ENCODE measurements at places on chromosomes 4 and X.

- DNase-seq: no peak
Observed at GRCh38 chr4:3598695-3599227, 66.5 kb upstream of the LRPAP1 start.

GRCh38 chr4:136227315-136227714, 1305.0 kb downstream of the PCDH18 start:
- DNase-seq: no peak

GRCh38 chrX:39396358-39396995, 595.2 kb downstream of the MID1IP1 start:
- DNase-seq: no peak

DNA sequence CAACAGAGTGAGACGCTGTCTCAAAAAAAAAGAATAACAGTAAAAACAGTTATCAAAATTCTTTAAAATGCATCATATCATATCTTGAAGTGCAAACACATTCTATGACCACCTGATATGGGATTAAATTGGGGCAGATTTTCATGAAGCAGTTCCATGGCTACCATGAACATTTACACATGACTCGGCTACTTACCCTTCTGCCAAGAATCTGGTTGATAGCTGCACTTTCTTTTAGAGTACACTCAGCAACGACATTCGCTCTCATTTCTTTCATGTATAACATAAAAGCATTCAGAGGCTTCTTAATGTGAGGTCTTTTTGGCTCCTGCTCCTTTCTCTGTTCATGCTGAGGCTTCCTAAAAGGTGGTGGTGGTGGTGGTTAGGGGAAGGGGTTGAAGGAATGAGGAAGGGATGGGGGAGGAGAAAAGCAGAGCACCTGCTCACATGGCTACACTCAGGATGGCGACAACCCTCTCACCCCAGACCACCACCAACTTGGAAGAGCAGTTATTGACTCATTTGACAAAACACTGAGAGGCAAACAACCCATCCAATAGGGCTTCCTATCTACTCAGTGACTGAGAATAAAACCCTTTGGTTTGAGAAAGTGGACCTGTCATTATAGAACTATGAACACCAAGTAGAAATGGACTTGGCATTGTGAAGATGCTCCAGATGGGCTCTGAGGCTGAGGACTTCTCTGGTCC, 88.5 kb downstream of the HADH start:
- DNase-seq: no peak

DNA sequence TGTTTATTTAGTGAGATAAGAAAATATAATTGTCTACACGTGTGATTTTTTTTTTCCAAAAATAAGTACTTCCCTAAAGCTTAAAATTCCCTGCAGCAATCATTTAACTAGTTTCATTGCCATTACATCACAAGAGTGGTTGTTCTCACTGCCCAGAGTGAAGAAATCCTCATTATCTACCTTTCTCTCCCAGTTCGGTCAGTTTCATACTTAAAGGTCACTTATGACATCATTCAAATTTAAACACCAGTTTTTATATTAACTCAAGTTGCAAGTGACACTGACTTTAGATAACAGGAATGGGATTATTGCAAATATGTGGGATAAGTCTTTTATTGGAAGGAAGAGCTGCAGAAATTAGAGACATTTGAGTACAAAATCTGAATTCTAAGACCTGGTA, 1699.8 kb upstream of the IGFBP7 start:
- no peak for DNase-seq

GRCh38 chrX:40943093-40943641, 142.1 kb upstream of the USP9X start:
- no peak for DNase-seq

- DNase-seq: no peak
Observed at GRCh38 chr4:3310301-3311094, 17.7 kb downstream of the RGS12 start.

- DNase-seq: no peak
Observed at GRCh38 chrX:115183980-115184379, 5.2 kb upstream of the RBMXL3 start.

GRCh38 chr4:71360844-71361243, 22.0 kb downstream of the SLC4A4 start:
- DNase-seq: no peak

GRCh38 chrX:119655125-119655524, 37.8 kb downstream of the SEPTIN6 start:
- peak; percentile 14 for DNase-seq

DNA sequence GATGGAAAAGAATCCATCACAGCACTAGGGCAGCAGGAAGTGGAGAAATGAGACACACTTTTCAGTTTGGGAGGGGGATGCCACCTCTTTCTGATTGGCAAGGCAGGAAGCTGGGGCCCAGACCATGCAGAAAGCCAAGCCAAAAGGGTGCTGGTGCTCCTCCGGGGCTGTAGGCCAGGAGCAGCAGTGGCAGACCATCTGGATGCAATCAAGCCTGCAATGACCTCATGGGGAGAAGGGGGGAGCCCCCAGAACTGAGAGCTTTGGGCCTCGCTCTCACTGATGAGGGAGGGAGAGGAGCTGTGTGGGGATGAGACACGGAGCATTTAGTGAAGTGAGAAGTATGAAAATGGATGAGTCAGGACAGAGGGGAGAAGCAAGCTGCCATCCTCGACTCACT, 141.3 kb upstream of the NALF2 start:
- DNase-seq: no peak

DNA sequence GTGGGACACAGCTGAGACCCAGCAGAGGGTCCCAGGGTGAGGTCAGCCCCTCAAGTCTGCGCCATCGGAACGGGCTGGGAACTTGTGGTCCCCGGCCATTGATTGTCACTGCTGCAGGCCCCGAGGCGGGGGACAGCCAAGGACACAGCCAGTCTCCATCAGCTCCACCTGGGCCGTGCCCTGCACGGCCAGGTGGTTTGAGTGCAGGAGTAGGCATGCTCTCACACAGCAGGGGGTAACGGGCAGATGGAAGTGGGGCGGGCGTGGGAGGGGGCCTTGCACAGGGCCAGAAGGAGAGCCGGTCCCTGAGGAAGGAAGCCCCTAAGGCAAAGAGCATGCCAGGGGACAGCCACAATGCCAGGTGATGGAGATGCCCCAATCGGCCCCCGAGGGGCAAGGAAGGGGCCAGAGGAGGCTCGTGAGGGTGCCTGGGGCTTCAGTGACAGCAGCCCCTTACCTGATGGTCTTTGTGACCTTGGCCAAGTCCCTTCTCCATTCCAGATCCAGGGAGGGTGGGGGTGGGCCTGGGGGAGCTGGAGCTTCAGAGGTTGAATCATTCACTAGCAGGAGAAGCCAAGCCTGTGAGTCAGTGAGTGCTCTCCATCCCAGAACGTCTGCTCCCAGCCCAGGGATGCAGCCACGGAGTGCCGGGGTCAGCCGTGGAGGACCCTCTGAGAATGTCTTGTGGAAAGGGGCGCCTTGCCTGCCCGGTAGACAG, 2.3 kb downstream of the ATP2B3 start:
- DNase-seq: no peak

- peak; percentile 21 for DNase-seq
Observed at GRCh38 chrX:135345107-135345589, 35.9 kb downstream of the ETDC start.

DNA sequence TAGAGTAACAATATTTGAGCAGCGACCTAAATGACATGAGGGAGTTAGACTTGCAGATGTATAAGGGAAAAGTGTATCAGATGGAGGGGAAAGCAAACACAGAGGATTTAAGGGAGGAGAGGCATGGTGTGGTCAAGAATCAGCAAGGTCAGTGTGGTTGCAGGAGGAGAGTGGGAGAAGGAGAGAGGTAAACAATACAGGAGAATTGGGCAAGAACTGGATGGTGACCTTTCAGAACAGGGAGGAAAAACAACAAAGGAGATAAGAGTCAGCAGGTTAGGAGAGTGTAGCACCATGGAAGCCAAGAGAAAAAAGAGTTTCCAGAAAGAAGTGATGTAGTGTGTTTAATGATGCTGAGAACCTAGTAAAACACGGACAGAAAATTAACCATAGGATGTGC, 178.5 kb downstream of the PAPSS1 start:
- no peak for DNase-seq

GRCh38 chrX:16786791-16787735, 797 bp downstream of the TXLNG start:
- DNase-seq: no peak

- no peak for DNase-seq
Observed at GRCh38 chr4:118962540-118962939, 73.9 kb downstream of the SYNPO2 start.

- DNase-seq: no peak
Observed at GRCh38 chr4:113398441-113399143, 349.1 kb downstream of the ANK2 start.

DNA sequence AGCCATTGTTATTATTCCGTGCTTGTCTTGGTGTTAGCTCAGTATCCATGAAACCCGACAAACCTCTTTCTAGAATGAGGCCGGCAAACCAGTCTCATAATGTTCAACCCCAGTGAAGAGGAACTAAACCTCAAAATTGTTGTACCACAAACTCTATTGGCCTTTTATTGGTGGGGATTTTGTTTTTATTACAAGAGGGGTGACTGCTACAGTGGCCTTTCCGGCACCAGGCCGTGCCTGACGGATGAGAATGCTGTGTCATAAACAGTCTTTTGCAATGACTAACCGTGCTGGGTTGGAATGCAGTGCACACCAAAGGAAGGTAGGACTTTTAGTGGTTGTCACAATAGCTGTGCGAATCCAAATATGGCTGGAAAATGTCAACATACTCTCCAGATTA, 60.8 kb downstream of the SHROOM2 start:
- DNase-seq: no peak

GRCh38 chr4:80070880-80071603, 2.0 kb downstream of the ANTXR2 start:
- peak; percentile 16 for DNase-seq

- no peak for DNase-seq
Observed at GRCh38 chrX:35919536-35920309, at the start of gene CFAP47. CFAP47 (plus strand) TSS chrX:35919734; CDS start chrX:35919800, 66 bp downstream.

GRCh38 chrX:80282535-80282934, 137.7 kb upstream of the TENT5D start:
- peak; percentile 1 for DNase-seq

DNA sequence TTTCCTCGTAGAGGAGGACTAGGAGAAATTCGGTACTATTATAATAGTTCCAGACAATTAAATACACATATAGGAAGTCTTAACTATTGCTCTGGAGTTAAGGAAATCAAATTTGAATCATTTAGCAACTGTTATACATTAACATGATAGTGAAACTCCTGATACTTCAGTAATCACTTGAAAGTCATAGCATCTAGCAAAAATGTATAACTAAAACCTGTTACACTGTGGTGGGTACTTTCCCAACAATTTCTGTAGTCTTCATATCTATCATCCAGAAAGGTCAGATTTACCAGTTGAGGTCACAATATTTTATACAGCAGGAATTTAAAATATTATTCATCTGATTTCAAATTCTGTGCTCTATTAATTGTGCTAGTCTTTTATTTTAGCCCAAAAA, 669.6 kb upstream of the PCDH10 start:
- no peak for DNase-seq

- no peak for DNase-seq
Observed at GRCh38 chr4:38315286-38315685, 348.7 kb upstream of the KLF3 start.

DNA sequence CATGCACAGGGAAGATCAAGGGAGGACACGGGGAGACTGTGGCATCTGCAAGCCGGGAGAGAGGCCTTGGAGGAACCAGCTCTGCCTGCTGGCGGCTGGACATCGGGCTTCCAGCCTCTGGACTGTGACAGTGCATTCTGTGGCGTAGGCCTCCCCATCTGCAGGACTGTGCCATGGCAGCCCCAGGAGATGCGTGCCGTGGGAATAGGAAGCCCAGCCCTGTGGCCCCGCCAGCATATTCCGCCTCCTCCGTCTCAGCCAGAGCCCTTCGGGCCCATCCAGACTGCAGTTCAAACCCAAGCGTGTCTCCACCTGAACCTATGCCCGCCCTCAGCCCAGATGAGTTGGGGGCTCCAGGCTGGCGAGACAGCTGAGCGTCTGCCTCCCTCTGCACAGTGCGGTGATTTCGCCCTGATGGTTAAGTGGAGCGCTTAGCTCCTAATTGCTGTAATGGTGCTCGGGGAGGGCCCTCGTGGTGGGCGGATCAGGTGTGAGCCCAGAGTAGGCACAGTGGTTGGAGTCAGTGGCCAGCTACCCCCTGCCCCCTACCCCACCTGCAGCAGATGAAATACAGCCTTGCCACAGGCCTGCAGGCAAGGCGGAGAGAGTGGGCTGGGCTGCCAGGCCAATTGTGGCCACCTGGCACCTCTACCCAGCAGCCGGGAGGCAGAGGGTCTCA, 133.9 kb downstream of the HMX1 start:
- no peak for DNase-seq

- DNase-seq: peak; percentile 62
Observed at GRCh38 chrX:154918060-154918483, 31.9 kb downstream of the F8A1 start.

DNA sequence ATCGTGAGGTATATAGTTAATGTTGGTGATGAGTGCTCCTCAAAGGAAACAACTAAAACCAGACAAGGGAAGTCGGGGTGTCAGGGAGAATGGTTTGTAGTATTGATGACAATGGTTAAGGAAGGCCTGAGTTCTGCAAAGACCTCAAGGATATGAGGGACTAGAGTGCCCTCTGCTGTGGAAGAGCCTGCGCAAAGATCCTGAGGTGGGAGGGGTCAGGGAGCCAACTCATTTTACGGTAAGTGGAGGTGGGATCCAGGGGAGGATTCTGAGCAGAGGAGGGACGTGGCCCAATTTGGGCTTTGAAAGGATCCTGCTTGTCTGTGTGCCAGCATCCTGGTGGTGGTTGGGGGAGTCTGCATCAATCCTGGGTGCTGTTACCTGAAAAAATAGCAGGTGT, 11.3 kb downstream of the UBA1 start:
- no peak for DNase-seq

DNA sequence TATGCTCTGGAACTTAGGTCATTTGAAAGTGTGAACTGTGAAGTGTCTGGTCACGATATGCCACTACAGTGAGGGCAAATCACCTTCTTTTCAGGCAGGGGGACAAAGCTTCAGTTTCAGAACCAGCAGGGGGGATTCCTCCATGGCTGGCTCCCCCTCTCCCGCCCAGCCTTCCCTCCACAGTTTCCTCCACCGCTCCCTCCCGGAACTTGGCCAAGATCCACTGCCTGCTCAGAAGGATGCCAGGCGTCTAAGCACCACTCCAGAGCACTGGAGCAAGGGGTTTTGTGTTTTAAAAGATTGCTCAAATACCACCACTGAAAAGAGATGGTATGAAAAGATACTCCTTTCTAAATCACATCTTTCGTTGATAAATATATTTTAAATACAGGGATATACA, 126.9 kb downstream of the ELOVL6 start:
- DNase-seq: no peak
